Stimulated activated CD4-positive, alpha-beta T cell treated with anti-CD3 and anti-CD28 coated beads, Interleukin-12 subunit alpha, Interleukin-12 subunit beta, amount 100 ng/mL, for 4 hours (primary cell): ENCODE measurements at places on chromosomes 3 and 15.

DNA sequence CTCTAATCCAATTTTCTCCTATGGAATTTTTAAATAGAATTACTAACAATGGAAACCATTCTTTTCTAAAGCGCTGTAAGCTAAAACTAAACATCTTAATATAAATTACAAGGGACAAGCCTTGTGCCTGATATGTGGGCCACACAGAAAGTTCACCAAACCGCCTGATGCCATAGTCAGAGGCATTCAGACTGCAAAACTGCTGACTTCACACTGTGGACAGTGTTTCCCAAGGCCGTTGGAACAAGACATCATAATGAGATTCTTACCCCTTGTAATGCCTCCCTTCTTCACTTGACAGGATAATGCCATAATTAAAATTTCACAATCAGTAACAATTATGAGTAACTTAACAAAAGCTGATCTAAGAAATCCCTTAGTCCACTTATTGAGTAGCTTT lies 14.9 kb downstream of the SH3GL3 start:
- no peak for DNase-seq

DNA sequence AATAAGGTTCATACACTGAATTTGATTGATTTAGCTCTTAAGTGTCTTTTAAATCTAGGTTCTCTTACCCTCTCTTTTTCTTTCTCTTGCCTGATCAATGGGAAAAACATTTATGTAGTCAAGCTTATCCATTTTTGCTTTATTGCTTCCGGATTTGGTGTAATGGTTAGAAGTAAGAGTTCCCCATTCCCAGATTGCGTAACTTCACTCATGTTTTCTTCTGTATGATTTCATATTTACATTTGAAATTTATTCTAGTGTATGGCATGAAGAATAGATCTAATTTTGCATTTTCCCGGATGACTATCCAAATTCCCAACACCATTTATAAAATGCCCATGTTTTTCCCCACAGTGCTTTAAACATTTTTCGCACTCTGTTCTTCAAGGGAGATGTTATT lies 27.9 kb upstream of the SV2B start:
- no peak for DNase-seq

DNA sequence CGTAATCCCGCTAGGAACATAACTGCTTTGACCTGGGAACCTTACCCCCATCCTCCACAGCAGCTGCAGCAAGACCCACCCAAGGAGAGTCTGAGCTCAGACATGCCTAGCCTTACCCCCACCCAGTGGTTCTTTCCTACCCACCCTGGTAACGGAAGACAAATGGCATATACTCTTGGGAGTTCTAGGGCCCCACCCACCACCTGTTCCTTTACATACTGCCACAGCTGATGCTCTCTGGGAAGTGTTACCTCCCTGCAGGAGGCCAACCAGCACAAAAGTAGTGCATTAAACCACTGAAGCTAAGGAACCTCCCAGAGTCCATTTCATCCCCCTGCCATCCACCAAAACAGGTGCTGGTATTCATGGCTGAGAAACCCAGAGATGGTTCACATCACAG lies 50.6 kb upstream of the AZI2 start:
- no peak for DNase-seq

GRCh38 chr3:194685065-194685717 lies 492 bp upstream of the FAM43A start:
- DNase-seq: no peak

DNA sequence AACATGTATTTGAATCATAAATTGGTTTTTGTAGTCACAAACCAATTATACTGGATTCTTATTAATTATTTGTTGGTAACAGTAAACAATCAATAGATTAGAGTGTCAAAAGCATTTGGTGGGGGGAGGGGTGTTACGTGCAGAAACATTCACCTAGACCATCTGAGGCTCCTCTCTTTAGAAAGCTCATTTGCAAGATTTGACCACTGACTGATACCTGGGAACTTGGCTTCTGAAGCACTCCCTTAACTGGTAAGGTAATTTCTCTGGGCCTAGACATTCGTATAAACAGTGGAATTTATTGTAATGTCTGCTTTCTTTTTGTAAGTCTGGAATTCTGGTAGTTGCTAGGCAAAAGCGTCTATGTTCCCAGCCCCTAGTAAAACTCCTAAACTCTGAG lies 243.8 kb upstream of the GBE1 start:
- DNase-seq: no peak

GRCh38 chr15:58139276-58139988 lies 1.3 kb downstream of the AQP9 start:
- DNase-seq: no peak

DNA sequence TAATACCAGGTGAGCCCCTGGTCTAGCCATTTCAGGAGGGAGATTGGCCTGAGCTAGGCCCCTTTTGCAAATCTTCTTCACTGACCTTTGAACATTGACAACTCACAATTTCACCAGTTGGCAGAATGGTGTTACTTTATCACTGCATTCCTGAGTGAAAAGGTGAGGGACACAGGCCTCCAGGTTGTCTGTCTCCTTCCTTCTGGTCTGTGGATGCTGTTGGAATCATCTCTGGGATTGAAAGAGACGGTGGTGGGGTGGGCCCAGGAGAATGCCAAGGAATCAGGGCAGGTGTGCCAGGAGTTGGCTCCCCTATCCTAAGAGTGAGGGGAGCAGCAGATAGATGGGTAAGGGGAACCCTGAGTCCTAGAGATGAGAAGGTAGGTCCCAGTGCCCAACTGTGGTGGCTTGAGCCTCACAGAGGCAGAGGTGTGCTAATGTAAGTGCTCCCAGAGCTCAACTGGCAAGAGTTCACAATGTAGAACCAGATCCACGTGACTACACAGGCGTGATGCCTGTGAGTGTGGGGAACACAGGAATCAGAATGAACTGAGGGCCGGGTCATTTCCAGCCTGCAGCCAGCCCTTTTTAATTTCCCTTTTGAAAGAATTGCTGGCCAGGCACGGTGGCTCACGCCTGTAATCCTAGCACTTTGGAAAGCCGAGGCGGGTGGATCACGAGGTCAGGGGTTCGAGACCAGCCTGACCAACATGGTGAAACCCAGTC lies 11.2 kb downstream of the C3orf62 start:
- no peak for DNase-seq

DNA sequence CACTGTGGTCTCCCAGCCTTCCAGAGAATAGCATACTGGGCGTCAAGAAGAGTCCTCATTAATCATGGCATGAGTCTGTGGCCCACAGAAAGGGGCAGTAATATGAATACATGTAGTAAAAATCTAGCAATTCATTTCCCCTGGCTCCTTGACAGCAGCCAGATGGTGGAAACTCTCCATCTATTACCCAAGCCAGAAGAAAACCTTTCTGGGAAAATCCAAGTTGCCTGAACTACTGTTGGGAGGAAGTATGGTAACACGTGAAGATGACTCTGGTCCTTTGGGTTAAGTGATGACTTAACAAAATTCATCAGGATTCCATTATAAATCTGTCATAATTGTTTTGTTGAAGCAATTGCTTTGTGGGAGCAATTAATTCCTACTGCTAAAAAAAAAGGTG lies 530.5 kb downstream of the FHIT start:
- DNase-seq: no peak

DNA sequence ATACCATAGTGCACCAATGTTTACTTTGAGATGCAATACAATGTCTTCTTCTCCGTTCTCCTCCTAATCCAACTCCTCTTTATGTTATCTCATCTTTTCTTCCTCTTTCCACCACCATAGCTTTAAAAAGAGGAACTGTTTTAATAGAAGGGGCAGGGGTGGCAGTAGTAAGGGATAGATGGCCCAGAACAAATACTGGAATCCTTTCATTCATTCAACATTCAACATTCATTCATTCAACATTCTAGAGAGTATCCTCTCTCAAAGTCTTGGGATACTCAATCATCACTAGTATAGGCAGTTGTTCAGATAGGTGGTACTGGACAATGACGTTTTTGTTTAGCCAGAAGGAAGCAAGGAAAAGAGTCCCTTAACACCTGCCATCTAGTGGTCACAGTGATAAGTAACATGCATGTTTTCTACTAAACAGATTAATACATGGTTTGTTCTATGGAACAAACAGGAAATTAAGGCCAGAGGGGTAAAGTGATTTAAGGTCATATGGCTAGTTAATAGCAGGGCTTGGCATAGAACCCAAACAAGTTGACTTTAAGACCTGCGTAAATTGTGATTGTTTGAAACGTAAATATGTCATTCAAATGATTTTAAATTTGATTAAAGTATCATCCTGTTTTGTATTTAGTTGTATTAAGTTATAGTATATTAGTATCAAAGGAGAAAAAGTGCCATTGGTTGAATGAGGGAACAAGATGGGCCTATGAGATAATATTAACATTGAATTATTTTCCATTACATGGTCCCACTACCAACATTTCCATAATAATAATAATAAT lies 26.9 kb upstream of the EHHADH start:
- no peak for DNase-seq

GRCh38 chr15:61115241-61115640 lies 113.9 kb downstream of the RORA start:
- no peak for DNase-seq

GRCh38 chr3:122295266-122296062 lies 29.6 kb upstream of the CSTA start:
- no peak for DNase-seq

DNA sequence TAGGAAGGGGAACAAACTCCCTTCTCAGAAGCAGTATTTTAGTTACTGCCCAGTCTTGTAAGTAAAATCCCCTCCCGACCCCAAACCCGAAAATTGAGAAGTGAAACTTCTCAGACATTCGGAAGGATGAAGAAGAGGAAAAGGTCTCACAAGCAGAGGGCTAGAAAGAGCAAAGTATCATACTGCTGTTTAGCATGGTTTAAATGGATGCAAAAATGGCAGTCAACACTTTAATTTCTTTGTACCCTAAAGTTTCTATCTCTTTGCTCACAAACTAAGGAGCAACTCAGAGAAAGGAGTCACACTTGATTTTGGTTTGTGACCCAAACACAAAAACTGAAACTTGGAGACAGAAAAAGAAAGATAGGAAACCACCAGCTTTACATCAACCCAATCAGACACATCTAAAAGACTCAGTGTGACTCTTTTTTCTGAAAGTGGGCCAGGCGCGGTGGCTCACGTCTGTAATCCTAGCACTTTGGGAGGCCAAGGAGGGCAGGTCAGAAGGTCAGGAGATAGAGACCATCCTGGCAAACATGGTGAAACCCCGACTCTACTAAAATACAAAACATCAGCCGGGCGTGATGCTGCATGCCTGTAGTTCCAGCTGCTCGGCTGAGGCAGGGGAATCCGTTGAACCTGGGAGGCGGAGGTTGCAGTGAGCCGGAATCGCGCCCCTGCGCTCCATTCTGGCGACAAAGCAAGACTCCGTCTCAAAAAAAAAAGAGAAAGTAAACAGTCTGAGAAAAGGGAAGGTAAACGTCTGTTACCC lies 63.2 kb upstream of the ATP11B start:
- DNase-seq: no peak

- DNase-seq: no peak
Measured at GRCh38 chr15:39199076-39199475, 381.8 kb upstream of the THBS1 start.

DNA sequence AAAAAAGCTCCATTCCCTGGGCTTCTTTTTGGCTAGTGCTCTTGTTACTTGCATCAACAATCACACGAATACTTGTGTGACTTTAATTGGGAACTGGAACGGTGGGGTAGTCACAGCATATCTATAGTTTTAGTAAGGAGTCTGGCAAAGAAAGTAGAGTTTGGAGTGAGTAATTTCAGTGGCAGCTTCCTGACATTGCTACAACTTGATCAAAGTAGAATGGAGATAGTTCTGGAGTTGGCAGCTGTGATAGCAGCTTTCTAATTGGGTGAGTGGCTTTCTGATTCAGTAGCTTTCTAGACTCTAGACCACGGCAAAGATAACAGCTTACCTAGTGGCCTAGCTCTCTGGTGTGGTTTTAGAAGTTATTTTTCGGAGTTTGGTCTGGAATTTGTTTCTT lies 475.0 kb downstream of the TUSC7 start:
- no peak for DNase-seq

DNA sequence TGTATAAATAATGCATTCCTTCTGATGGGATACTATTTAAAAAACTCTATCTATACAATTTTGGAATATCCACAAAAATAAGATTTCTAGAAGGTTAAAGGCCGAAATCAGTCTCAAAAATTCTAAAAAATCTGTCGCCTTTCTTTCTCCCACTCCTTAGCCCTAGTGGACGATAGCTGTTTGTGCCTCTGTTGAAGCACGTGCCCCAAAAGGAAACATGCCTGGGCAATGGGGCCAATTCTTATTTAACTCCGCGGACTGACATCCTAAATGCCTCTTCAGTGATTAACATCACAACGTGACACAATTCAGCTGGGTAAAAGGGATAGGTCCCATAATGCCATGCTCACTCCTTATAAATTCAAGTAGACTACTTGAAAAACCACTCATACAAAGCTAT lies 65.1 kb downstream of the GAP43 start:
- no peak for DNase-seq

GRCh38 chr3:47850564-47851410 lies 47.8 kb downstream of the DHX30 start:
- no peak for DNase-seq

DNA sequence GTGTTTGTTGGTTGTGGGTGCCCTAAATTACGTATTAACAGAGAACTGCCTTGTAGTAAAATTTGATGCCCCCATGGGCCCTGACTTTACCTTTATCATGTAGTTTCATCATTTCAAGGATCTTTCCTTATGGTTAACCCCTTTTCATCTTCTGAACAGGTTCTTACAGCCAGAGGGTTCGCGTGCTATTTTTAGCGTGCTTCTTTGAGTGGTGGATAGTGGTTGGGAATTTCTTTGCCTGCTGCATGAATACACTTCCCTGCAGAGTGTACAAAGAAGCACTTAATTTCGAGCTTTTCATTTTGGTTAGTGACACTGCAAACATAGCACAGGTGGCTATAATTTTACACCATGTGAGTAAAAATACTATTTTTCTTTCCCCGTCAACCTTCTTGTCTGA lies 231.8 kb downstream of the ROBO2 start:
- DNase-seq: no peak

DNA sequence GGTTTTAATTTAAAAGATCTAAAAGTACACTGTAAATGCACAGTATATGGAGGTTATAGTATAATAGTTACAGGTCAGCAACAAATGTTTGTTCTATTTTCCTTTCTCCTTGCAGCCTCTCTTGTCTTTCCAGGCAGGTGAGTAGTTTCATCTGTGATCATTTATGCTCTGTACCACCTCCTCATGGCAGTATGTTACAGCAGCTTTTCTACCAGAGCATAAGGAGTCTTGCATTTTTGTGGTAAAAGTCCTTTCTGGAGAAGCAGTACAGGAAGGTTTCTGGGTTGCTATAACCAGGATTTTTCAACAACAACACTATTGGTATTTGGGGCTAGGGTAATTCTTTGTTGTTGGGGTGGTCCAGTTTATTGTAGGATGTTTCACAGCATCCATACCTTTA lies 59.5 kb downstream of the ZNF609 start:
- DNase-seq: no peak

DNA sequence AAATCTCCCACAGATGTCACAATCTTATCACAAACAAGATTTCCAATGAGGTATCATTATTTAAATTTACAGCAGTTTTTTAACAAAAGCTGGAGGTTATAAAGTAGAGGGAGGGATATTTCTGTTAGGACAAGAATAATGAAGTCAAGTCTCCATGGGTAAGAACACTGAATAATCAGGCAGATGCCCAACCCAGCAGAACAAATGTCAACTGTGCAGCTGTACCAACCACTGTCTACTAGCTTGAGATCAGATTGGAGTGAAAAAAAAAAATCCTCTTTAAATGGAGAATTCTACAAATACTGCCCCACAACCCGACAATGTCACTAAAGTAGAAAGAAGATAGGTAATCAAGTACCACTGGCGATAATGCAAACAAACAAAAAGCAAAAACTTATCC lies 30.3 kb downstream of the DHX36 start:
- DNase-seq: no peak

- DNase-seq: no peak
Measured at GRCh38 chr3:134970895-134971294, 175.8 kb downstream of the EPHB1 start.
